ENCODE measurements at places on chromosomes 2 and 18.

DNA sequence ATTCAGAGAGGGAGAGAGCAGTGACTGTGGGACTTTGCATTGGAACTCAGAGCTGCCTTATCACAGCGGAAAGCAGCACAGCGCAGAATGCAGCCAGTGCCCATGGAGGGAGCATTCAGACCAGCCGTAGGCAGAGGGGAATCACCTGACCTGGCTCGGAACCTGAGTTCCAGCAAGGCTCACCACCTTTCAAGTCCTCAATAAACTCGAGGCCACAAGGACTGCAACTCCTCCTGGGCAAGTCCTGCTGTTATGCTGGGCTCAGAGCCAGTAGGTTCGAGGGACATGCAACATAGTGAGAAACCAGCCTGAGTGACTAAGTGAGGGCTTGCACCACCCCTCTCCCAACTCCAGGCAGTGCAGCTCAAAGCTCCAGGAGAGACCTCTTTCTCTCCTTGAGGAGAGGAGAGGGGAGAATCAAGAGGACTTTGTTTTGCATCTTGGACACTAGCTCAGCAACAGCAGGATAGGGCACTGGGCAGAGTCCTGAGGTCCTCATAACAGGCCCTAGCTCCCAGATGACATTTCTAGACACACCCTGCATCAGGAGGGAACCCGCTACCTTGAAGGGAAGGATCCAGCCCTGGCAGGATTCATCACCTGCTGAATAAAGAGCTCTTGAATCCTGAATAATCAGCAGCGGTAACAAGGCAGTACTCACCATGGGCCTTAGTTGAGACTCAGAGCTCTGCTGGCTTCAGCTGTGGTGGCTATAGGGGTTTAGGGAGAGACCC lies 136.8 kb upstream of the OTOS start:
- no peak for DNase-seq

DNA sequence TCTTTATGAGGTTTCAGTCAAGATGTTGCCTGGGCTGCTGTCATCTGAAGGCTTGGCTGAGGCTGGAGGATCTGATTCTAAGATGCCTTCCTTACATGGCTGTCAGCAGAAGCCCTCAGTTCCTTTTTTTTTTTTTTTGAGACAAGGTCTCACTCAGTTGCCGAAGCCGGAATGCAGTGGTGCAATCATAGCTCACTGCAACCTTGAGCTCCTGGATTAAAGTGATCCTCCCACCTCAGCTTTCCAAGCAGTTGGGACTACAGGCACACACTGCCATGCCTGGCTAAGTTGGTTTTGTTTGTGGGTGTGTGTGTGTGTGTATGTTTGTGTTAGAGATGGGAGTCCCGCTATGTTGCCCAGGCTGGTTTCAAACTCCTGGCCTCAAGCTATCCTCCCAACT lies 13.1 kb upstream of the SLC35F5 start:
- DNase-seq, result no peak

DNA sequence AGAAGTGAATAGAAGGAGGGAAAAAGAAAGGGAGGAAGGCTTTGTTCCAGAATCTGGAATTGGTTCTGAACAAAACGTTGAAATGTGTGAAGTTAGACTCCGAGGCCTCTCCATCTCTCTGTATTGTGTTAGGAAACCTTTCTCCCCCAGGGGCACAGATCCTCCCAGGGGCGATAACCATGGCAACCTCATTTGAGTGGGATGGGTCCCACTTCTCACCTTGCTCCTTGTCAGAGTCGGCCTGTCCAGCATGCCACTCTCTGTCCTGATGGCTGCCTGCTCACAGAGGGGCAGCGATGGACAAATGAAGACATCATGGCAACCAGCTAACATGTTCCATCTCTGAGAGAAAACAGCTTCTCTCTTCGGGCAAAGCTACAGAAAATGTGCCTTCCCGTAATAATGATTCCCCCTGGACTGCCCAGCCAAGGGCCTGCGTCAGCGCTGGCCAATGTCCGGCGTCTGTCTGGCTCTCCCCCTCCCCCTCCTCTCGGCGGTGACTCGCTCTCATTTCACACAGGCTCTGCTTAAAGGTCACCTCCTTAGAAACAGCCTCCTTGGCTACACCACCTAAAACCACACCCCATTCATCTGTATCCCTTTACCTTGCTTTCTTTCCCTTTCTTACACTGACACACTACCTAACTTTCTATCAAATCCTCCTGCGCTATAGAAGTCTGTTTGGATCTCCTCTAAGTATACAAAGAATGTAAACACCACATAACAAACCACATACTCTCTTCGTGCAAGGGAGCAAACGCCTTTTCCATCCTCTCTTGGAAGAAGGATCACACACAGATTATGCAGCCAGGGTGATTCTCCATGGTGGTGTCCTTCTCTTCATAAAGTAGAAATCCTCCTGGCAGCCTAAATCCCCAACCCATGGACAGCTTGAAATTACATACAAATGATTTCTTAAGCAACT lies 32.1 kb upstream of the TTC39C start:
- no peak for DNase-seq

DNA sequence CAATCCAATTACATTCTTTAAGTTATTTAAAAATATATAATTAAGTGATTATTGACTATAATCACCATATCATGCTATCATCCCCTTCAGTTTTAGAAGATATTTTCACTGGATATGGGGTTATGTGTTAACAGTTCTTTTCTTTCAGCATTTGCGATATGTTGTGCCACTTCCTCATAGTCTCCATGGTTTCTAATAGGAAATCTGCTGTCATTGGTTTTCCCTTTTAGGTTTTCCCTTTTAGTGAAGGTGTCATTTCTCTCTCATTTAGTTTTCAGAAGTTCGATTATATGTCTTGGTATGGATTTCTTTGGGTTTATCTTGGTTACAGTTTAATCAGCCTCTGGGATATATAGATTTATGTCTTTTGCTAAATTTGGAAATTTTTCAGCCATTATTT lies 34.8 kb upstream of the EPG5 start:
- DNase-seq, result no peak

GRCh38 chr2:64327510-64328414 lies 126.2 kb upstream of the LGALSL start:
- no peak for DNase-seq

DNA sequence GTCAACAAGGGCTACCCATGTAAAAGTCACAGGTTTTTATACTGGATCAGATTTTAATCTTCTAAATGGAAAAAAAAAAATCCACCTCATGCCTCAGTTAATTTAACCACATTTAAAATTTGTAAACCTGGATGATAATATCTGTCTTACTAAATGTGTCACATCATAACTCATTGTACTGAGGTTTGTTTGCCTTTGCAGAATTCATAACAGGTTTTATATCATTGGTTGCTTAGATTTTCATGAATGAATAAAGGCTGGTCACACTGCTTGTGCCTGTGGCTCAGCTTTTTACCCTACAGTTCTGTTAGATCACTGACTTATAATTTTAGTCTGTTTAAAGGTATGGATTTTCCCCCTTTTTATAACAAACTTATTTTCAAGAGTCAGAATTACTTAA lies 48.9 kb downstream of the PSMD14 start:
- no peak for DNase-seq

GRCh38 chr18:24976502-24976901 lies 375.5 kb downstream of the ZNF521 start:
- DNase-seq, result no peak

GRCh38 chr2:127485694-127486071 lies 40.6 kb downstream of the IWS1 start:
- no peak for DNase-seq

DNA sequence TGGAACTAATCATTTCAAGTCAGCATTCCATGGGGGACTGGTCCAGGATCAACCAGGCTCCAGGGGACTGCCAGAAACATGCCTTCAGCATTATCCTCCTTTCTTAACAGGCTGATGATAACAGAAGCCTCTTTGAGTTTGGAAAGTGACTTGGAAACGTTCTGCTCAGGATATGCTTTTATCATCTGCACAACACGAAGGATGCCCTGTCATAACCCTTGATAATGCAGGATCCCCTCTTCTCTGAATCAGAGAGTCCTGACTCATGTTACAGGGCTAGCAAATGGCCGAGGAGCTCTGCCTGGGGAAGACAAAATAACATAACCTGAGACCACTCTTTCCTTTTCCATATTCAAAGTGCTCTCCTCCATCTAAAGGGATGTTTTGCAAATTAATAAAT lies 6.7 kb downstream of the SCYGR3 start:
- DNase-seq, result no peak

- no peak for DNase-seq
Observed at GRCh38 chr18:55546851-55547704, 40.9 kb downstream of the TCF4 start.

GRCh38 chr2:236172255-236173035 lies 4.3 kb upstream of the GBX2 start:
- DNase-seq, result peak; percentile 29

- DNase-seq, result no peak
Observed at GRCh38 chr2:35228584-35228983, 1127.0 kb upstream of the CRIM1 start.

DNA sequence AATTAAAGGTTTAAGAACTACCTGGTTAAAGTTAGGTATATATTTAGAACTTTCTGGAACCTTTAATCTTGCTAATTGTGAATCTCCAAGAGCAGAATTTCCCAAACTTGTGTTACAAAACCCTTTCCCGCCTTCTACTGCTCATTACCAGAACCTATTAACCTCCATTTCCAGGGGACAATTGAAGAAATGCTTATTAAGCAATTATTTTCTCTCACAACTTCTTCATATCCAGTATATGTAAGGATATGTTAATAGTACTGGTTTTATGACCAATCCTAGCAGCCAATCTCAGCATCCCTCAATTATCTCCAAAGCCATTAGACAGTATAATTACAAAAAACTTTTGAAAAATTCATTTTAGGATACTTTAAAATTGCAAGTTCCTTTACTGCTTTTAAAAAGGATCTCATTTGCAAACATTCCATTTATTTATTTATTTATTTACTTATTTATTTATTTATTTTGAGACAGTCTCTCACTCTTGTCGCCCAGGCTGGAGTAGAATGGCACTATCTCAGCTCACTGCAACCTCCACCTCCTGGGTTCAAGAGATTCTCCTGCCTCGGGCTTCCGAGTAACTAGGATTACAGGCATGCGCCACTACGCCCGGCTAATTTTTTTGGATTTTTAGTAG lies 3.7 kb downstream of the GFPT1 start:
- no peak for DNase-seq

DNA sequence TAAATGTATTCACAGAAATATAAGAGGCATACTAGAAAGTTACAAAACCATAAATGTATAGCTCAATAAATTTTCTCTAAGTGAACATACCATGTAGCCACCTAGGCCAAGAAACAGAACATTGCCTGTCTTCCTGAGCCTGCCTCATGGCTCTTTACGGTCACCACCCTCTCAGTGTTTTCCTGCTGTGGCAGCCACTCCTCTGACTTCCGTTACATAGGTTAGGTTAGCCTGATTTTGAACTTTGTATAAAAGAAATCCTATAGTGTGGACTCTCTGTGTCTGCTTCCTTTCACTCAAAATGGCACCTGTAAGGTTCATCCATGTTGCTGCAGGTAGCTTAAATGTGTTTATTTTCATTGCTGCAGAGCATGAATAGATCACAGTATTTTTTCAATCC lies 11.6 kb upstream of the ST3GAL5 start:
- no peak for DNase-seq

Measured in neuronal stem cell (in vitro differentiated cells).